ENCODE measurements at places on chromosomes 13 and 19.

DNA sequence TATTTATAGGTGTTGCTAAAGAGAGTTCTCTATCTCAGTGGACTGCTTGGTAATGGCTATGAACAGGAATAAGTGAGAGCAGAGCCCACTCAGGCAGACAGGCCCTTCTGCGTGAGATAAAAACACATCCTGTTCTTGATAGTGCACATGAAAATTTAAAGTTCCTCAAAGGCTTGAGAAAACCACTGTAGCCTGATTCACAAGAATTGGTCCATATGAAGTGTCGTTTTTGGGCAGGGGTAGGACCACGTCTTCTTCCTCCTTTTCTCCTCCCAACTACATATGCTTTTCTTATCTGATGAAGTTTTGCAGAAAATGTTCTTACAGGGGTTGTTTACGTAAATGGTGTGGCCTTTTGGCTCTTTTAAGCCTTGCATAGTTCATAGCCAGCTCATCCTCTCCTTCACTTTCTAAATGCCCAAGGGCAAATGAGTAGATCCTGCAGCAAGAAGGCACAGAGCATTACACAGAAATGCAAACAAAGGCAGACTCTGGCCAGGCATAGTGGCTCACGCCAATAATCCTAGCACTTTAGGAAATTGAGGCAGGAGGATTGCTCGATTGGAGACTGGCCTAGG, 53.8 kb downstream of the RNF6 start:
- DNase-seq, result no peak

DNA sequence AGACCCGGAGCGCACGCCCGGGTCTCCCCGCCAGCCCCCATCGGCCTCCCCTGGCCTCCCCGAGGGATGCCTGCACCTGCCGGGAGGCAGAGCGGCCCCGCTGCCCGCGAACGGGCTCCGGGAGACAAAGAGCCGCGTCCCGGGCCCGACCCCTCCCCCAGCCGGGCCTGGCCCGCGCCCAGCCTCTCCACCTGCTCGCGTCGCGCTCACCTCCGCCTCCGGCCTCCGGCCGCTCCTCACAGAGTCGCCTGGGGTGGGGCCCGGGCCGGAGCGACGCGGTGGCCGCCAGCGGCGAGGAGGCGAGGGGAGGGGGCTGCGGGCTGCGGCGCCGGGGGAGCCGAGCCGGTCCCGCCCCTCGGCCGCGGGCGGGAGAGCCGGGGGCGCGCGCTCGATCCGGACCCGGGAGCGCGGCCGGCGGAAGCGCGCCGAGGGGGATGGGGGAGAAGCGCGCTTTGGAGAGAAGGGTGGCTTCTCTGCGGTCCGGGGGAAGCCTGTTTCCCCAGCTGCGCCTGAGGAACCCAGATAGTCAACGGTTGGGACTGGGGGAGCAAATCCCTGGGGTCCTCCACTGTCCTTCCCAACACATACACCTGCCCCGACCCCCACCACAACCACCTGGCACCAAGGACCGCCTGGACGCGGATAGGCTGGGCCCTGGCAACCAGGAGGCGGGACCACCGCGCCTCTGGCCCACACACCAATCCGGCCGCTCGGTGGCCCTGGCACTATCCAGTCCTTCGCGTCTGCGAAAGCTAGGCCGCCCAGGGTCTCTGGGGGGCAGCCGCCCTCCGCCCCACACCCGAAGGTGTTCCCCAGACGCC, at the start of gene PRR36:
TSS of gene PRR36 (minus strand) at position 315 of the 821 bp plus-strand sequence. CDS start 701 bp downstream, outside the sequence.
- peak; percentile 94 for DNase-seq

DNA sequence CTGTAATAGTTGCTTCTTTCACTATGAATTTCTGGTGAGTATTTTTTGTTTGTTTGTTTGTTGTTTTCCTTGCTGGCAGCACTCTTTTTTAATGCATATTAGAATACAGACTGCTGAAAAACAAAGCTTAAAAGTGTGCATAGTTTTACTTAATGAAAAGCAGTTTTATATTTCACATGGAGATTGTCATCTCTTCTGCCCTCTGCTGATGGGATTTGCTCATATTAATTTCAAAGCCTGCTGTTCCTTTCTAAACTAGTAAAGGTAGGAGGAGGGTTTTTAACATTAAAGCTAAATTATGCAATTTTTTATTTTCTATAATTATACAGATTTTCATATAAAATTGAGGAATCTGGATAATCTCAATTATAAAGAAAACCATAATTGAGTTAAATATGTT, 692.6 kb upstream of the SLITRK1 start:
- no peak for DNase-seq

GRCh38 chr19:45515807-45516401, 8.6 kb downstream of the VASP start:
- DNase-seq, result no peak

DNA sequence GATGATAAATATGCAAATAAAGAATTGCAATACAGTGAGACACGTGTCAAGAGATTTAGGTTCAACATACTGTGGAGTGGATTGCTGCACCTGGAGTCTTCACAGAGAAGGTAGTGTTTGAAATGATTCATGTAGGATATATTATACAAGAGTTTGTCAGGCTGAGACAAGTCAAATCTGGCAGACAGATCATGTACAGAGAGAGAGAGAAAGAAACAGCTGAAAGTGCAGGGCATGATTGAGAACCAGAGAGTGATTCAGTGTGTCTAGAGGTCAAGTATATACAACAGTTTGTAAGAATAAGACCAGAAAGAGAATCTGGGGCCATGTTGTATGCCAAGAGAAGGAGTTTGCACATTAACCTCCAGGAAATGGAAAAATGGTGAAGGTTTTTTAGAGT, 2.1 kb upstream of the VWA8 start:
- no peak for DNase-seq

GRCh38 chr13:52393572-52394357, 12.2 kb downstream of the THSD1 start:
- DNase-seq, result no peak

- no peak for DNase-seq
These were observed 1.1 kb downstream of the SYT3 start for GRCh38 chr19:50638600-50638999.

DNA sequence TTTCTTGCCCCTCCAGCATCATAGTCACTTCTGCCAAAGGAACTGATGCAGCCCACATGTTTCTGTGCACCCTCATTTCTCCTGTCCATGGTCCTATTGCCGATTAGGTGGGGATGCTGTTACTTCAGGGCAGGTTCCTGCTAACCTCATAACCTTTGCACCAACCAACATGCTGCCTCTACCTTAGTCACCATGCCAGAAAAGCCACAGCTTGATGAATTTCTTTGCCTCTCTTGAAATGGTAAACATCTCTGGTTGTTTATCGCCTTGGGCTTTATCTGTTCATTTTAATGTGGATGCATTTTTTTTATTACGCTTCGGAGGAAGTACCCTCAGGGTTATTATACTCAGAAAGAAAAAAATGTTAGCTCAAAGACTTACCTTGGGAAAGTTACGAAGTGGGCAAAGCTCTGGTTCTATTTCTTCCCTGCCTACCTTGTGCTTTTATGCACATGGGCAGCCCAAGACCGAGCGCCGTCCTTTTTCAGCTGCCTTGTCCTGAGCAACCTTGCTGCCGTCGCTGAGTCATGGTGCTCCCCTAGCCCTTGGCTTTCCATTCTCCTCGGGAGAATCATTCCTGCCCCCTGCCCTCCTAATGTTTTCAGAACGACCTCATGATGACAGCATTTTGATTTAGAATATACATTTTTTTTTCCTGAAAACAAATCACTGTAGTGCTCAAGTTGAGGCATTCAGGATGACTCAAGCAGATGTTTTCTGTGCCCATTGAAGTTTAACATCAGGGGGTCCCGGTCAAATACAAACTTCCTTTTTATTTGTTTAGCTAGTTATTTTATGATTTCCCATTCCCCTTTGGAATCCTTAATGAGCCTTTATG, 280.0 kb downstream of the SHISA2 start:
- DNase-seq, result no peak

- no peak for DNase-seq
These were observed 15.9 kb upstream of the KCTD15 start for GRCh38 chr19:33780746-33781145.

GRCh38 chr19:30781519-30781918, 409.3 kb downstream of the ZNF536 start:
- no peak for DNase-seq

DNA sequence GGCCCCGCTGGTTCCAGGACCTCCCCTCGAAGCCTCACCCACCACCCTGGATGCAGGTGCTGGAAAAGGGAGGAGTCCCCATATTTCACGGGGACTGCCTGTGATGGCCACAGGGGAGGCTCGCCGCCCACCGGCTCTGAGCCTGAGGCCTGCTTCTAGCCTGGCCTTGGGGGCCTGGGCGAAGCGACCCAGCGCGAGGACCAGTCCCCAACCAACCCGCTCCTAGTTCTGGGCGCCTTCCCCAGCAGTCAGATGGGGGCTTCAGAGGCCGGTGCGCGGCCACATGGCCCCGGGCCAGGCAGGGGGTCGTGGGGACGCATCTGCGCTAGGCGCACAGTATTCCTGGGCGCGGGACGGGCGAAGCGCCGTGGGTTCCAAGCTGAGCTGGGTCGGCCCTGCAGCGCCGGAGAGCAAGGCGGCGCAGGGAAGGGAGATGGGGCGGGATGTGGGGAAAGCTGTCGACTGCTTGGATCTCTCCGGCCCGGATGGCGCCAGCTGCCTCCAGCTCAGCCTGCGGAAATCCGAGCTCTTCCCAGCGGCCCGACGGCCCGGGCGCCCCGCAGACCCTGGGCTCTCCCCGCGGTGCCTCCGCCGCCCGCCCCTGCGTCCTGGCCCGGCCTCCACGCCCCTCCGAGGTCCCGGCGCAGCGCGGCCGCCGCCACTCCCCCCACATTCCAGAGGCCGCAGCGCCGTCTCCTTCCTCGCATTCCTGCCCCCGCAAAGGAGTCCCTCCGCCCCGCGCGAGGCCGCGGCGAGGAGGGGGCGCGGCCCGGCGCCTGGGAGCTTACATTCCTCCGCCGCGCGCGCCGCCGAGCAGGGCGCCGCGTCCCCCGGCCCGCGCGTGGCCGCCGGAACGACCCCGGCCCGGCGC, at the start of gene WTIP:
TSS of gene WTIP (plus strand) at position 788 of the 871 bp plus-strand sequence. CDS start 217 bp downstream, outside the sequence.
- peak; percentile 74 for DNase-seq

DNA sequence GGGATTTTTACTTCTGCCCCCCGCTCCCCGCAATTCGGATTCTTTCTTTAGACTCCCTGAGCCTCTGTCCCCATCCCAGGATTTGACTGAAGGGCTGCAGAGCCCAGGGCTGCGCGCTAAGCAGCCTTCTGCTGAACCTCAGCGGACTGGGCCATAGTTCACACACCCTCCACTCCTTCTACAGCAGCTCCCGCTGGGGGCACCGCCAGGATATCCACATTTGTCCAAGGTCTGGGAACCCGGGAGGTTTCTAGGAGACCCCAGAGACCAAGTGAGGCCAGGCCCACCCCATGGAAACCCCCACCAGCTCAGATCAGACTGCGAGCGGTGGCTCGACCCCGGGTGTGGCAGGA, 463.3 kb downstream of the ITGBL1 start:
- DNase-seq, result no peak

DNA sequence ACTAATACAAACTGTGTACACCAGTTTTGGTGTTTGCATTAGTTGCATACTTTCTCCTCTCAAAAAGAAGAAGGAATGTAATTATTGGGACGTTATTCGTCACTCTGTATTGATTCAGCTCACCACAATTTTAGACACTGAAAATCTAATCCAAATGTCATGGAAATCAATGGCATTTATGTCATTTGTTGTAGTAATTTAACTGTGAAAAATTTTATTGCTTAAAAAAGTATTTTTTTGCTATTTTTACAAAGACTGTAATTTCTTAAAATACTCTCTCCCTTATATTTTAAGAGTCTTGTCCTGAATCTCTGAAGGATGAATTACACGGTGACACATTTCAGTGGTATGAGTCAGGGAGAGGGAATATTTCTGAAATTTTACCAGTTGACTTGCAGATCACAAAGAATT, 2117.6 kb downstream of the PCDH9 start:
- DNase-seq, result no peak

GRCh38 chr19:54352546-54352945, 12.2 kb downstream of the LAIR1 start:
- no peak for DNase-seq

DNA sequence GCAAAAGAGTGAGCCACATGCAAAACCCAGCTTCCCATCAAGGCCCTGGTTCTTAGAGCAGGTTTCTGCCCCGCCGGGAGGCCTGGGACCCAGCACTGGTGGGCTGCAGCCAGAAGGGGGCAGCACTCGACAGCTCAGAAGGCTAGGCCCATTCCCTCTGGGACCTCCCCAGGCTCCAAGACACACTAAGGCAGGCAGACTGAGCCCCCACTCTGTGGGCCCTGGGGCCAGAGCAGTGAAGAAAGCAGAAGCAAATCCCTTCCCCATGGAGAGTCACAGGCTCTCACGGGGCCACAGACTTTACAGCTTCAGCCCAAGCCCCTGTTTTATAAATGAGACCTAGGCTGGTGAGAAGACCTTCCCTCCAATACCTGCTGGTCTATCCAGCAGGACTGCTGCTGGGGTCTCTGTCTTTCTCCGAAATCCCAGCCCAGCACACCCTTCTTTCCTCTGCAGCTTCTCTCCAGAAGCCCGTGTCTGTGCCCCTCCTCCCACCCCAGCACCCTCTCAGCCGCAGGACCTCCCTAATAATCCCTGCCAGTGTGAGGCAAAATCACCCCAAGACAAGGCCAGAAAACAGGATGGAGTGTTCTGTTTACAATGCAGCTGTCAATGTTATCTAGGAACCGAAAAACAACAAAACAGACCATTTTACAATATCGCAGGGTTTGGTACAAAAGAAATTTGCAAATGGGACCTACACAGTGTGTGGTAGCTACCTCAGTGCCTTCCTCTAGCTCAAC, 109.3 kb downstream of the ABCC4 start:
- DNase-seq, result peak; percentile 89

DNA sequence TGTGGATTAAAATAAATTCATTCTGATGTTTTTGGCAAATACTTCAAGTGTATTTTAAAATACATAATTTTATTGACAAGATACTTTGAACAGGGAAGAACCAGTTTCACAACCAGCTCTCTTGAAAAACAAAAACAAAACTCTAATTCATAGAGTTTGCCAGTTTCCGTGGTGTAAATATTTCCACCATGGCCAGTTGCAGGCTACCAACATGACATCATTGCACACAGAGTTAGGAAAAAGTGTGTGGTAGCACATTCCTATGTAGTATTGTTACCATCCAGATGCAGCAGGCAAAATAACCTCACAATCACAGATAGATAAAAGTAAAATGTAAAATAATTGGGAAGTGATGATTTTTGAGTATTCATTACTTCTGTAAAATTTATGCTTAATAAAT, 7.7 kb upstream of the RNF113B start:
- DNase-seq, result no peak

DNA sequence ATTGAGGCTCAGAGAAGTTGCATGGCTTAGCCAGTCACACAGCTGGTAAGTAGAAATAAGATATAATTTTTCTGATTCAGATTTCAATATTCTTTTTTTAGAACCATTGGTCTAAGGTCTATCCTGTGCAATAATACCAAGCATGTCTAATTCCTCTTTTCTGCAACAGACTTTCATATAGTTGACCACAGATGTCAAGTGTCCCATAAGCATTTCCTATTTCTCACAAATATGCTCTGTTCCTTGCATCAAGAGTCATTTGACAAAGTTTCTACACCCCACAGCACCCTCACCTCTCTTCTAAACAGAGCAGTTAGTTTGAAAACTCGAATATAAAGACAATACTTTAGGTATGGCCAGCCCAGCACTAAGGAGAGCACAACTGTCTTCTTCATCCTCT, 26.8 kb upstream of the SACS start:
- DNase-seq, result no peak

- DNase-seq, result no peak
These were observed 595.5 kb upstream of the KLHL1 start for GRCh38 chr13:70703755-70704154.

GRCh38 chr13:39888865-39889810, 233.7 kb downstream of the COG6 start:
- DNase-seq, result no peak
